ENCODE measurements at places on chromosomes 6 and 20.
A peak's percentile ranks its signal among the peaks of the same experiment; 100 is the strongest.

GRCh38 chr20:37333848-37334318 is 12.1 kb upstream of the SRC start:
- no peak for DNase-seq

DNA sequence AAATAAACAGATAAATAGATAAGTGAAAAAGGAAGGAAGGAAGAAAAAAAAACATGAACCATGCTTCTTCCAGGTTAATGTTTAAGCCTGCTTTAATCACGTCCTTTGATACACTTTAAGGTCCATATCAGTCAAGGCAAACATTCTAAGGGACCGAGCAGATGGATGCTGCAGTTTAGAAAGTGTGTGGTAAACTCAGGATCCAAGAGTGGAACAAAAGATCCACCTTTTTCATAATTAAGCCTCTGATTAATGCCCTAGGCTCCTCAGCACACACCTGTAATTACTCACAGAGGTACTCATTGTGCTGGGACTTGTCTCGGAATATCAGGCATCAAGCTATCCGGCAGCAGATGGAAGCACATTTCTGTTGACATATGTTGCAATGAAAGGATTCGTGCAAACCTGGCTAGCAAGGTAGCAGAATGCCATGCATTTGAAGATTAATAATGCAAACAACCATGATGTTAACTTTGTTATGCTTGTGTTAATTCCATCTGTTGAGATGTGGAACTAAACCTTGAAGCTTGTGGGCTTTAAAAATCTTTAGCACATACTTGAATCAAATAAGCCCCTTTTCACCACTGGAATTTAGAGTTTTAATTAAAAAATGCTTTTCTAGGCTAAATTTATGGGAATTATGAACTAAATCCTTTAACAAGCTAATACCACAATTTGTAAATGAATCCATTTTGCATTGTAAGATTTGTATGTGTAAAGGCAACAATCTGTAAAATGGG is 163.7 kb downstream of the RALGAPA2 start:
- no peak for DNase-seq

DNA sequence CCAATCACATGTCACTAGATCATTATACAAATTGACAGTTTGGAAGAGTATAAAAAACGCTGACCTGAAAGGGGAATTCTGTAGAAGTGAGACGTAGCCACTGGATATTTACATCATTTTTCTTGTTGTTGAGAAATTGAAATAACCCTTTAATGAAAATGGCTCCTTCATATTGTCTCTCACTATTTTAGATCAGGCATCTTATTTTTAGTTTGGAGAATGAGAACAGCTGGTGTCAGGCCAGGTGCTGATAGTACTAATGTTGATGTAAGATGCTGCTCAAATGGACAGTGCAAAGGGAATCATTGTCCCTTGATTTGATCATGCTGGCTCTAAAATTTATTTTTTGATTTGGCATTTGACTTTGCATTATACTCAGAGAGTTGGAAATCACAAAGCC is 17.4 kb downstream of the NKAIN2 start:
- DNase-seq, result no peak

DNA sequence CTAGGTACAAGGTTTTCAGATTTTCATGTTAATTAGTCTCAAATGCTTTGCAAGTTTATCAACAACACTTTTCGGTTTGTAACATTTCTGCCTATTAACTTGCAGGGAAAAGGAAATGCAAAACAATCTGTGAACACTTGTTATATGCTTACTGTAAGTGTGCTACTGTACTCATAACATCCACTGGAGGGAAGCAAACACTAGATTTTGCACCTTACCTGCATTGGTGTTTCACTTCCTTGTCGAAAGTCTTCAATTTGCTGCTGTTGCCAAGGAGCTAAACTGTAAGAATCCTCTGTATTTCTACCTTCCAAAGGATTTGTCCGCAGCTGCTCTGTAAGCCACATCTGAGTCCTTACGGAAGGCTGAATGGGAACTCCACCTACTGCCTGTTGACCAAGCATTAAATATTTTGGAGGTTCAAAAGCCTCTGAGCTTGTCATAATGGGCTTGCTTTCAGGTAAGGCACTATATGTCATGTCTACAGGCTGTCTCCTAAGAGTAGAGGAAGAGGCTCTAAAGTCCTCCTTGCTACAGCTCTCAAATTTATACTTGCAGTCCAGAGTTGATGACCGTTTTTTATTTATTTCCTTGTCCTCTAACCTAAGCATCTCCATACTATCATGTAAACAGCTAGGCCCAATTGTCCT is 17.3 kb downstream of the PLN start:
- DNase-seq, result peak; percentile 65

GRCh38 chr6:111829998-111830397 is 43.3 kb downstream of the FYN start:
- DNase-seq, result no peak

DNA sequence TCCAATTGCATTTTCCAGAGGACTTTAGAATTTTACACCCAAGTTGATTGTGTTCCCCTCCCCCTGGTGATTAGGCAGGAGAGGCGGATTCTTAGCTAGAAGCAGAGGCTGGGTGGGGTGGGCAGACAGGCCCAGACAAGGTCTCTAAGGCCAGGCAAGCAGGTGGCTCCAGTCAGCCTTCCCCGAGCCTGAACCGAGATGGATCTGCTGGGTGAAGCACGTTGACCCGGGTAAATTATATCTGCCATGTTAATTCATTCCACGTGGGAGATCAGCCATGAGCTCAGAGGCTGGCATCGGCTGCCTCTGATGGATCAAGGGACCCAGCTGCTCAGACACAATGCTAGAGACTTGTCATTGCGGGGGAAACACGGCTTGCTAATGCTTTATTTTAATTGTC is 159.5 kb upstream of the MAFB start:
- DNase-seq, result no peak

- DNase-seq, result no peak
These were observed 245.8 kb upstream of the SULF2 start for GRCh38 chr20:48031122-48031521.

DNA sequence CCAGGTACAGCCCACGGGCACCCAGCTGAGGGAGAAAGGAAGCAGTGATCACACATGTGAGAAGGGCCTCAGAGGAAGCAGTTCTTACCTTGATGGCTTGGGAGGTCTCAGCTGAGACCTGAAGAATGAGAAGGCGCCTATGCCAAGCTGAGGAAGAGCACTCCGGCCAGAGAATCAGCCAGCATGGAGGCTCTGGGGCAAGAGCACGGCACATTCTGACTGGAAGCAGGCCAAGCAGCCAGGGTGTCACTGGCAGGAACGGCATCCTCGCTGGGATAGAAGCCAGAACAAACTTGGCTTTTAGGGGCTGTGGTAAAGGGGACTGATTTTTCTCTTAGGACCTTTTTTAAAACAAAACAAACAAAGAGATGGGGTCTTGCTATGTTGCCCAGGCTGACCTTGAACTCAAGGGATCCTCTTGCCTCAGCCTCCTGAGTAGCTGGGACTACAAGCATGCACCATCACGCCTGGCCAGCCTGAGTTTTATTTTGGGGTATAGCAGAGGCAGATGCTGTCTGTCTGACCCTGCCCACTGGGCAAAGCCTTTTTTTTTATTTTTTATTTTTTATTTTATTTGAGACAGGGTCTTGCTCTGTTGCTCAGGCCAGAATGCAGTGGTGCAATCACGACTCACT is 17.6 kb downstream of the GHRH start:
- no peak for DNase-seq

DNA sequence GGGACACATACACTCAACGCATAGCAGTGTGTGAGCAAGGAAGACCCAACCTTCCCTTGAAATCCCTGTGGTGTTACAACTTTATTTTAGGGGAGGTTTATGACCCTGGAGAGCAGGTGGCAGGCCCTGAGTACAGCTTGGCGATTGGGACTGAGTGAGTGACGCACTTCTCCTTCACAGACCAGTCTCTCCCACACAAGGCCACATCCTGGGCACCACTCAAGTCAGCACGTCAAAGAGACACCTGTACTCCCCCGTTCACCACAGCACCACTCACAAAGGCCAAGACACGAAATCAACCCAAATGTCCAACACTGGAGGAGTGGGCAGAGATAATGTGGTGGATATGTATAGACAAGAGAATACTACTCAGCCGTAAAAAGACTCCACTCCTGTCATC is 57.0 kb upstream of the FRMD1 start:
- no peak for DNase-seq

GRCh38 chr20:63142933-63143332 is 73.0 kb downstream of the YTHDF1 start:
- no peak for DNase-seq

- DNase-seq, result no peak
These were observed 18.4 kb downstream of the ECT2L start for GRCh38 chr6:138814179-138814834.

GRCh38 chr20:56730996-56731395 is 101.9 kb downstream of the TFAP2C start:
- no peak for DNase-seq

- DNase-seq, result no peak
These were observed 120.2 kb upstream of the CLDN20 start for GRCh38 chr6:155143578-155144106.

DNA sequence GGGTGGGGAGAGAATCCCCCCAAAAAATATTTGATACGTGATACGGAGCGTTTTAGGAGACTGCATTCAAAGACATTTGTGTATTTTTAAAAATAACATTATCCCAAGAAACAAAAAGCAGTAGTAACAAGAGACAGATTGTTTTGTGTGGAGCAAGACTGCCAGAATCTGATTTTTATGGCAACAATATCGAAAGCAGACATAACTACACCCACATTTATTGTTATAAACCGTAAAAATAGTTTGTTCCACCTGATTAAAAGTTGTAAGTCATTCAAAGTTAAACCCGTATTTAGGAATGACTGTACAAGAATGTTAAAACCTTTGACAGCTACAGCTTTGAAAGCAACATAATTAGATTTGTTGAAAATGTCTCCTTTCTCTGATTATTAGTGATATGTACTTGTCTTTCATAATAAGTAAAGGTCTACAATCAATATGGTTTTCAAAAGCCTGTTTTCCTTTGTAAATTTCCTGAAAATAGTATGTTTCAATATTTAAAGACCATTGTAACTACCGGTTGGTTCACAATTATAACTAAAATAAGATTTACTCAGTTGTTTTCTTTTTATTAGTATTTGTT is 2.7 kb downstream of the EYA4 start:
- DNase-seq, result no peak

DNA sequence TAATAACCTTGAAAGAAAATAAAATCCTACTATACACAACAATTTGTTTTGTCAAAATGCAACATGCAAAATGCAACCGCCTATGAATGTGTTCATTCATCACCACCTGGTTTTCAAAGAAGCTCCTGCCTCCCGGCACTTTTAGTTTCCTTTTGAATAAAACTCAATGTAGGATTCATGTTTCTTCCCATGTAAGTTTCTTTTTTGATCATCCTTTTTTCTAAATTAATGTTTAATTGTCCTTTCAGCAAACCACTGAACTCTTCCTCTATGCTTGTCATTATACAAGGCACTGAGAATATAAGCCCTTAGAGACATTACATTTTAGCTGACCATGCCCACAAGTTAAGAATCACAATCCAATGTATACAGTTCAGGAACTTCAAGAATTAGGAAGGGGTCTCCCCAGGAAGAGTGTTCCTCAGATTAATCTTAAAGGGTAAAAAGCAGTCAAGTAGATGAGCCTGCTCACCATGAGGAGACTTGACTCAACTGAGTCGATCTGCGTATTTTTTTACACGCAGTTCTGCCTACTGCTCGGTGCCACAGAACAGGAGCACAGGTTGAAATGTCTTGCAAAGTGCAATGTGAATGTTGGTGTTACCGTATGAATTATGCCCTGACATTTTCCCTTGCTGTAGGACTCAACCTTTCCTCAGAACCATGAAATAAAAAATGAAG is 7.2 kb upstream of the THEMIS start:
- DNase-seq, result peak; percentile 8

- DNase-seq, result no peak
These were observed 33.1 kb upstream of the SMOC2 start for GRCh38 chr6:168407842-168408241.

DNA sequence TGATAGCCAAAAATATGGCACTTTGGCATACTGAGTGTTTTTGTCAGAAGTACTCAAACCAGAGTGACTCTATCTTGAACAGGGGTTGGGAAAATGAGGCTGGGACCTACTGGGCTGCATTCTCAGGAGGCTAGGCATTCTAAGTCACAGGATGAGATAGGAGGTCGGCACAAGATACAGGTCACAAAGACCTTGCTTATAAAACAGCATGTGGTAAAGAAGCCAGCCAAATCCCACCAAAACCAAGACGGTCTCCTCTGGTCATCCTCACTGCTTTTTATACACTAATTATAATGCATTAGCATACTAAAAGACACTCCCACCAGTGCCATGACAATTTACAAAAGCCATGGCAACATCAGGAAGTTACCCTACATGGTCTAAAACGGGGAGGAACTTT is 985.1 kb downstream of the HACE1 start:
- DNase-seq, result no peak

DNA sequence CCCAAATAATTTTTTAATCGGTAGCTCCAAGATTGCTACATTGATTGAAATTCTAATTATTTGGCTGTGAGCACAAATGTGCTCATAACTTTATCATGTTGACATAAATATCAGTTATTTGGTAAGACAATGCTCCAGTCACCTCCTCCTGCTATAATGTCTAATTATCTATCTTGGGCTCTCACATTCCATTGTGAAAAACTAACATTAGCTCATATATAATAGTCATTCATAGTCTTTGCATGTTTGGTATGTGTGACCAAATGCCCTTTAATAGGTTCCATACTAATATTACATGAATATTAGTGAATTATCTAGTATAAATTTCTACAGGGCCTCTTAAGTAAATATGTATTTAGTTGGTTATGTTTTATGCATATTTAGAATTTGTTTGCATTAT is 185.6 kb upstream of the MCHR2 start:
- DNase-seq, result no peak

- DNase-seq, result no peak
These were observed 141.1 kb upstream of the CITED2 start for GRCh38 chr6:139515511-139515910.

- no peak for DNase-seq
These were observed 21.6 kb downstream of the DUSP22 start for GRCh38 chr6:313917-314316.

GRCh38 chr6:34276881-34277762 is 28.3 kb upstream of the SMIM29 start:
- no peak for DNase-seq

DNA sequence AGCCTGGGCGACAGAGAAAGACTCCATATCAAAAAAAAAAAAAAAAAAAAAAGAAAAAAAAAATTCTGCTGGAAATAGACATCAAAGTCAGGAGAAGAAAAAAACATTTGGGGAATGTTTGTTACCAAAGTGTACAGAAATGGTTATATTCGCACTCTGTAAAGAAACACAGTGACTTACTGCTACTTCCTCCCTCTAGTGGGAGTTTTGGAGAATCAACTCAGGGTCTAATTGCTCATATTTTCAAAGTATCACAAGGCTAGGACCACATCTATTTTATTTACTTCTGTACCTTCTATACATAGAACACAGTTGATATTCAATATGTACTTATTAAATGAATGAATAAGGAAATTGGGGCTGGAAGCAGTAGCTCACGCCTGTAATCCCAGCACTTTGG is 24.4 kb downstream of the ARG1 start:
- DNase-seq, result no peak
